ENCODE measurements at places on chromosomes 16 and 17.

DNA sequence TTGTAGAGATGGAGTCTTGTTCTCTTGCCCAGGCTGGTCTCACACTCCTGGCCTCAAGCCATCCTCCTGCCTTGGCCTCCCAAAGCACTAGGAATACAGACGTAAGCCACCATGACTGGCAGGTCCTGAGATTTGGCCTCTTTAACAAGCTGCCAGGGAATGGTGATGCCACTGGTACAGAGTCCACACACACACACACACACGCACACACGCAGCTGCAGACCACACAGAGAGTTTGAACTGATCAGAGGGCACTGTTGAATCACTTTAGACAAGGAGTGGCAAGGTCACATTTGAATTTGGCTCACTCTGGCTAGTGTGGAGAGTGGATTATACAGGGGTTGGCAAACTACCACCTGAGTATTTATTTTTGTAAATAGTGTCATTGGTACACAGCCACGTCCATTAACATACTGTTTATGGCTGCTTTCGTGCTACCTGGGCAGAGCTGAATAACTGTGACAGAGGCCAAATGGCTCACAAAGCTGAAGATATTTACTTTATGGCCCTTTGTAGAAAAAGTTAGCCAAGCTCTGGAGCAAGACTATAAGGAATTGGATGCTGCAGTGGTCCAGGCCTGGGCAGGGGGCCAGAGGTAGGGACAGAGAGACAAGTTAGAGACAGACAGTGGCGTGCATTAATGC is 9.9 kb downstream of the ITPRIPL2 start:
- no peak for DNase-seq

GRCh38 chr16:11250786-11251524 is 5.0 kb downstream of the SOCS1 start:
- no peak for DNase-seq

GRCh38 chr16:30927789-30928378 is 4.5 kb downstream of the FBXL19 start:
- DNase-seq: peak; percentile 78

GRCh38 chr17:35212668-35213067 is 18.5 kb upstream of the SLC35G3 start:
- DNase-seq: no peak

GRCh38 chr17:31310886-31311285 is 3.0 kb downstream of the EVI2B start:
- DNase-seq: no peak

DNA sequence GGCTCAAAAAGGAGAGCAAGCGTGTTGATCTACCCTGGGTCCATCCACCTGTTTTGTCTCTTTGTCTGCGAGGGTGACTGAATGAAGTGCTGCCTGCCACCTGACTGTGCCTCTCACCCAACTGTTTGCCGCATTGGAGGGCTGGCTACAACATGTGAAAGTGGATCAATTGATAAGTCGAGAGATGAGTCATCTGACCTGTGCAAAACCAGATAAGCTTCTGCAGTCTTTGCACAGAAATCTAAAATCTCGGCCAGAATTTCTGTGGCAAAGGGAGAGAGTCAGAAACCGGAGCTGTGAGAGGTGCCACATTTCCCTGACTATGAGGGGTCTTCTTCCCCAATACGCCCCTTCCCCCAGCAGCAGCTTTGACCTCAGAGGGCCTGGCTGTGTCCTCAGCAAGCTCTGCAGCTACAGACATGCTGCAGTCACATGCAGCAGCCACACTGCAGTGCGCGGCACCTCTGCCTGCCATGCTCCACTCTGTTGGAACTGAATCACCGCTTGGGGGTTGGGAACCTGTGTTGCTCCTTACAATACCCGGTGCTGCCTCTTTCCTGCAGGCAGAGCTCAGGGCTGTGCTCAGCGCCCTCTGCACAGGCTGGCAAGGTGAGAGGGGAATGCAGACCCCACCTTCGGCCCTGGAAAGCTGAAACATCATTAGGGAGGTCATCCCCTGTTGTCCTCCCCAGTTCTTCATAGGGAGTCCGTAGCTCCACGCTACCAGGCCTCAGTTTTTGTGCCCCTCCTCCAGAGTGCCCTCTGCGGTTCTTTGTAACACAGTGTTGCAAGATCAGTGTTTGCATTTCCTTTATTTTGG is 16.2 kb upstream of the HAS3 start:
- DNase-seq: peak; percentile 86
